ENCODE measurements at places on chromosomes 1 and 21. TPM values are rescaled to one million over a fixed set of nuclear protein-coding genes. Genes with fewer than 3 reads are reported as not detected.
A peak's percentile ranks its signal among the peaks of the same experiment; 100 is the strongest.

The MFAP2 gene
- 4.2 TPM for total RNA-seq

GRCh38 chr1:173410133-173410793 is 66.9 kb upstream of the PRDX6 start:
- no peak for DNase-seq

The SLAMF9 gene
- not detected for total RNA-seq

GRCh38 chr1:223887747-223888418 is 42.1 kb upstream of the TP53BP2 start:
- DNase-seq: no peak

The PBXIP1 gene
- total RNA-seq: 60.4 TPM

The ADARB1 gene
- 13.6 TPM for total RNA-seq

DNA sequence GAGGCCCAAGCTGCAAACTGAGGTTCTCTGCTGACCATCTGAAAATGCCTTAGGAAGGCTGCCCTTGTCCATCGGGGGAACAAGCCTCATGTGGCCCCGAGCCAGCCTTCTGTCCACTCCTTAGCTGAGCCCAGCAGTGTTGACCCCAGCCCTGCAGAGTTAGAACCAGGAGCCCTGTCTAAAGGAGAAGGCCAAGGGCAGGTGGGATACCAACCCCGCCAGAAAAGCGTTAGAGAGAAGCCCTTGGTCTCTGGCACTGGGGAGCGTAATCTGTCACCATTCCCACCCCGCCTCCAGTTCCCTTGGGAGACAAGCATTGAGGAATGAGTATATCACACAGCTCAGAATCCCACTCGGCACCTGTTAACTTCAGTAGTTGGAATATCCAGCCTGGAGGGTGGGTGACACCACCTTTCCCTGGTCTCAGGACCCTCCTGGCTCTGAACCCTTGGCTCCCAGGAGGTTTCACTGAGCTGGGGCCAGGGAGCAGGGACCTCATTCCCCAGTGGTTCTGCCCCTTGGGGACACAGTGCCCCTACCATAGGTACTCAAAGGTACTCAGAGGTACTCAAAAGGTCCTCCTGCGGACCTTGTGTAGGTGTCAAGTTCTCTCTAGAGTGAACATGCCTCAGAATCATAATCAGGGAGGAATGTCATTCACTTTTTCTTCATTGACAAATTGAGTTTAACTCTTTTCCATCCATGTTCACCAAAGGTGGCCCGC is 16.4 kb downstream of the ETS2 start:
- DNase-seq: no peak

- no peak for DNase-seq
These were observed 298.5 kb upstream of the PROX1 start for GRCh38 chr1:213689260-213689659.

DNA sequence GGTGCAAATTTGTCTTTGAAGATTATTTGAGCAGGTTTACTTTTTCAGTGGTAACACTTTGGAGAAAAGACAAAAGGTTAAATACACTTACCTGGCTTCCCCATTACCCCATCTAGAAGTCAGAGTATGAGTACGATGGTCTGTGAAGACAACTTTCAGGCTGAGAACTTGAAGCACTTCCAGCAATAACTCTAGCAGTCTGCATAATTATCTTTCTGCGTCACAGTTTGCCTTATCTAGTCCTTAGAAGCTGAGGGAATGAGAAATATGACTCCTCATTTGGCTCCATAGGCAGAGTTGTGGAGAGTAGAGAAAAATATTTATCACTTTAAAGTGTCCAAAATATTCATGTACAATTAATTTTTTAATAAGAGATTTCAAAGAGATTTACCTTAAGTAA is 323.4 kb upstream of the CAMK1G start:
- DNase-seq: no peak

DNA sequence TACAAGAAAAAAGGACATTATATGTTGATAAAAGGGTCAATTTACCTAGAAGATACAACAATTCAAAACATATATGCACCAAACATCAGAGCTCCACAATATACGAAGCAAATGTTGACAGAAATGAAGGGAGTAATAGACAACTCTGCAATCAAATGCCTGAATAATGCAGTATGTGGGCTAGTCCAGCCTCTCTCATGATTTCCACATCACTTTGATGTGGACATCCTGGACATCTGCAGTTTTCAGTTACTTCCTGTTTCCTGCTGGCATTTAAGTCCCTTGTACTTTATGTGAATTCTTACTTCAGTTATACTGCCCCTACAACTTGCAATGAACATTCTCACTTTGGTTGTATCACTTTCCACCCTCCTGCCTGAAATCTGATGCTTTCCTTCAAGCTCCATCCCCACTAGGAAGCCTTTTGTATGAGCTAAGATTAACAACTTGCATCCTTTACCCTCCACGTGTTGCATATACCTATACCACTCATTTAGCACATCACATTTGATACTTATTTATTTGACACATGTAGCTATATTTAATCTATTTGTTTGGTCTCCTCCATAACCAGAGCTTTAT is 36.7 kb downstream of the DISC1 start:
- DNase-seq: no peak

The NECTIN4 gene
- total RNA-seq: not detected

The NSUN4 gene
- total RNA-seq: 15.3 TPM

DNA sequence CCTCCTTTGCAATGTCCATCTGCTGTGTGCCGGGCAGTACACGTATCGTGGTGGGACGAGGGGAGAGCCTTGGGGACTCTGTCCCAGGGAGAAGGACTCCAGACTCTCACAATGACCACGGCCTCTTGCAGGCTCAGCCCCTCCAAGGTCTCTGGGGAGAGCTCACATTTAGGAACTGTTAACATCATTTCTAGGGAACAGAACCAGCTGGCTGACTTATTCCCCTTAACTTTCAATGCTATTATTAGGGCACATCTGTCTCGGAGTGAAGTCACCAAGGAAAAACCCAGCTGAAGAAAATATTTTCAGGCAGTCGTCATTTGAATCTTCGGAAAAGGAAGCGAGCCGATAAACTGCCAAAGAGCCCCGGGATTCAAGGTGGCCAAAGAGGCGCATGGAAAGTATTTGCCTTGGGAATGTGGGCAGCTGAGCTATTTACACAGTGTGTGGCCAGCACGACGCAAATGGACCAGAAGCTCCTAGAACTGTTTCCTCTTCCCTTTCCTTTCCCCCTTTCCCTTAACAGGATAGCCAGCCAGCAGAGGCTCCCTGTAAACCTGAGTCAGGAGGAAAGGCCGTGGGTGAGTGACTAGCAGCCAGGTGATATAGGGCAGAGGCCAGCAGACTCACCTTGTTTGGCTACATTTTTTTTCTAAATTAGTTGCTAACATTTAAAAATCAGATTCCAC is 74.5 kb downstream of the ITPKB start:
- DNase-seq: peak; percentile 57

- DNase-seq: no peak
These were observed 112.5 kb downstream of the NBPF12 start for GRCh38 chr1:147050654-147051053.

DNA sequence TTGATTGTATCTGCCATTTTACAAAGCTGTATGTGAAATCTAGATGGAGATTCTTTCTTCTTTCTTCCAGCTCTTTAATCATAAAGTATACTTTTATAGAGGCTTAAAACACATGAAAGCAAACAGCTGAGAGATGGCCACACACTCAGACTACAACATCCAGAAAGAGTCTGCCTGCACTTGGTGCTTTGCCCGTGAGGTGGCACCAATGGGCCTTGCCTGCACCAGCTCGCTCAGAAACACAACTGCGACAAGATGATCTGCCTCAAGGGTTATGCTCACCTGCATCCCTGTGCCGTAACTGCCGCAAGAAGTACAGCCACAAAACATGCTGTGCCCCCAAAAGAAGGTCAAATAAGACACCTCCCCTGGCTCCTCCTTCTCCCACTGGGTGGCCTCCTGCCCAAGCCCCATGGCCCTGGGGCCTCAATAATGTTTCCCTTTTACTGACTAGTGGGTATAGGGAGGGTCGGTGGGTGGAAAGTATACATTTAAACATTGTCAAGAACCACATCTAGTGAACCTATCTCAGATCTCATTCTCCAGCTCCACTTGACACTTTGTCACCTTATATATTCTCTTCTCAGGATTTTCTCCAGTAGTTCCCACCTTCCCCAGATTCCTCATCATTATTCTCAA is 66.7 kb upstream of the ANGPTL3 start:
- DNase-seq: peak; percentile 46

The ASCL5 gene
- total RNA-seq: not detected

The LHX8 gene
- not detected for total RNA-seq

The TTC24 gene
- not detected for total RNA-seq

- no peak for DNase-seq
These were observed 552.1 kb downstream of the LMO4 start for GRCh38 chr1:87880764-87881163.

DNA sequence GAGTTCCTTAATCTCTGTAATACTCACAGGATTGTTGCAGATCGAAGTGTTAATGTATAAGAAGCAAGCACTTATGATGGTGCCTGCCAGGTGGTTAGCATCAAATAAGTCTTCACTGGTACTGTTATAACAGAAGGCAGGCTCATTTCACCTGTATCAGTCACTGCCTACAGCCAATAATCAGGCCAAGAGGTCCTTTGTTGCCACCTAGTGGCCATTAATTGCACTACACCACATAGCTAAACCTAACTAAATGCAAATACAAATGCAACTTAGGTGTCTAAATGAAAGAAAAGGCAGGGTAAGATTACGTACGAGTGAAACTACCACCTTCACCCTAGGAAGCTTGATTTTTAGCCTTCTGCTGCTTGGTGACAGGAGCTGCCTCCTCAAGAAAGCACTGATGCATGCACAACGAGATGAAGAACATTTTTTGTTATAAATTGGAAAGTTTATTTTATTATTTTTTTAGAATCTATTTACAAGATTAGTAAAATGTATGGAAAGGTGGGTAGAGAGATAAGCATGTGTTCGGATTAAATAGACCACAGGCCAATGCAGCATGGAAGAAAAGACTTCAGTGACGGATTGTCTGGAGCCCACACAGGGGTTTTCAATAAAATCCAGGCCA is 334.8 kb upstream of the CAMK1G start:
- DNase-seq: no peak

GRCh38 chr1:31013187-31013864 is 52.2 kb downstream of the PUM1 start:
- DNase-seq: no peak

The PLPPR4 gene
- 0.55 TPM for total RNA-seq
